ENCODE measurements at places on chromosomes 7 and 10.

DNA sequence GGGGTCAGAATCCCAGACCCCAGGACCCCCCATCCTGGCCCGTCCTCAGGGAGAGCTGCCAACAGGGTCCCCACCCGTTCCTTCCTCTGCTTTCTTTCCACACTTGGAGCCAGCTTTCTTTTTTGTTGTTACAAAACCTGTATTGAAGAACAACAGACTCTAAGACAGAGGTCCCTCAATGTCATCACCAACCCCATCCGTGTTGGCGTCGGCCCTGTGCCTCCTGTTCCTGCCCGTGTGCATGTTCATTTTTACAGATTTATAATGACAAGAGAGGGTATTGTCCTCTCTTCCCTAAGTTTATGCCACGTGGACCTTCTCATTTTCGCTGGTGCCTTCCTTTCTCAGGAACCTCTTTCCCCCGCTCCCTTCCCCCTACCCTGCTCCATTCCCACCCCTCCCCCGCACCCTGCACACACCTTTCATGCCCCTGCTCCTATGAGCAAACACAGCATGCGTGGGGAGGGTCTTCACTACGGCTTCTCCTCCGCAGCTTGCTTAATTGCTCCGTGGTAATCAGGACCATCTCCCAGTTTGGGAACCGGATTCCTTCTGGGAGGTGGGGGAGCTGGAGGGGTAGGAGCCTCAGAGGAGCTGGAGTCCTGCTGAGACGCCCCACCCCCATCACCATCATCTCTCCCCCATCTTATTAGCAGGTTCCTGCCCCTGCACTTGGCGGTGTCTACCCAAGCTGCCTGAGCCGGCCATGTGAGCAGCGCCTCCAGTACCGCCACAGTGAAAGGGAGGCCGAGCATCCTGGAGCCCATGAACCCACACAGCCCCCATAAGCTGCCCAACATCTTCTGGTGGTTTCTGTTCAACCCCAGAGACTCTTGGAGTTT is 88.0 kb upstream of the INSIG1 start:
- DNase-seq = no peak

DNA sequence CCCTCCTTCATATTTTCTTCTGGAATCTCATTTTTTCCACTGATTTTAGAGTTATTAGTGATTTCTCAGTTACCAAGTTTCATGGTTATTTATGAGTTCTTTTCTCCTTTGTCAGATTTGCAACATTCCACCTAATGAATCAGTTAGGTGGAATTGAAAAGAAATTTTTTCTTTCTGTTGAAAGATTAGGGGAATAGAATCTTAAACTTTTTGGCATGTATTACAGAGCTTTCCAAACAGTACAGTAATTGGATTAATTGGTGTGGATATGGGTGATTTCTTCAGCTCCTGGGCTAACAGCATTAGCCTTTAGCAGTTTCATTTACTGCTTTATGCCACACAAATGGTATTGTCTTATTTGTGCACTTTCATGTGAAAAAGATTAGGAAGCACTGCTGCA is 17.0 kb downstream of the STAM start:
- no peak for DNase-seq

- no peak for DNase-seq
Measured at GRCh38 chr7:40506158-40506557, 371.4 kb downstream of the SUGCT start.

- no peak for DNase-seq
Measured at GRCh38 chr10:13347043-13347499, 1.0 kb downstream of the SEPHS1 start.

GRCh38 chr10:132925071-132925561 is 17.3 kb downstream of the CFAP46 start:
- no peak for DNase-seq

GRCh38 chr10:6936931-6937330 is 356.9 kb upstream of the PRKCQ start:
- no peak for DNase-seq

- DNase-seq = no peak
Measured at GRCh38 chr7:45597286-45597984, 23.3 kb downstream of the ADCY1 start.

- DNase-seq = no peak
Measured at GRCh38 chr7:30468791-30469190, 9.8 kb downstream of the NOD1 start.

DNA sequence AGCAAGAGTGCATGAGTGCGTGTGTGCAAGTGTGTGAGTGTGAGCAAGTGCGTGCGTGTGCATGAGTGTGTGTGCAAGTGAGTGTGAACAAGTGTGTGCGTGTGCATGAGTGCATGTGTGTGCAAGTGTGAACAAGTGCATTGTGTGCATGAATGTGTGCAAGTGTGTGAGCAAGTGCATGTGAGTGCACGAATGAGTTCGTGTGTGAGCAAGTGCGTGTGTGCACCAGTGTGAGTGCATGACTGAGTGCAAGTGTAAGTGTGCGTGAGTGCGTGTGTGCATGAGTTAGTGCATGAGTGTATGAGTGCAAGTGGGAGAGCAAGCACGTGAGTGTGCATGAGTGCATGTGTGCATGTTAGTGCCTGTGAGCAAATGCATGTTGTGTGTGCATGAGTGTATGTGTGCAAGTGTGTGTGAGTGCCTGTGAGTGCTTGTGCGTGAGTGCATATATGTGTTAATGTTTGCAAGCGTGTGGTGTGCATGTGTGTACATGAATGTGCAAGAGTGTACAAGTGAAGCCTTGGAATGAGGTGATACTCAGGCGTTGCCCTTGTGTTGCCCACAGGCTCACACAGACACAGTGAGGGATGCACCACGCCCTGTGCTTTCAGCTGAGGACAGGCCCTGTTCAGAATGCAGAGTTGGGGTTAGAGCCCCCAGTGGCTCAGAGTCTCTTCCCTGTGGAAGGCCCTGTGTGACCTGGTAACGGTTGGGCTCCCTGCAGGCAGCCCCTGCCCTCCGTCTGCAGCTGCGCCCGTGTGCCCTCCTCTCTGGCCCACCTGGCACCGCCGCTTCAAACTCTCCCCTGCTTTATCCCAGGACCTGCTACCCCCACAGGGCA is 97.1 kb downstream of the NKX6-2 start:
- no peak for DNase-seq

DNA sequence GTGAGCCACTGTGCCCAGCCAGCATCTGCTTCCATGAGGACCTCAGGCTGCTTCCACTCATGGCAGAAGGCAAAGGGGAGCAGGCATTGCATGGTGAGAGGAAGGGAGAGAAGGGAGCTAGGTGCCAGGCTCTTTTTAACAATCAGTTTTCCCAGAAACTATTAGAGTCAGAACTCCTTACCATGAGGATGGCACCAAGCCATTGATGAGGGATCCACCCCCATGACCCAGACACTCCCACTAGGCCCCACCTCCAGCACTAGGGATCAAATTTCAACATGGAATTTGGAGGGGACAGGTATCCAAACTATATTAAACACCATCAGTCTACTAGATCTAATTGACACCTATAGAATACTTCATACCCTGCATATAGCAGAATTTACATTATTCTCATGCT is 14.2 kb upstream of the MCM10 start:
- no peak for DNase-seq

GRCh38 chr10:53569455-53569854 is 796.9 kb upstream of the MBL2 start:
- no peak for DNase-seq

DNA sequence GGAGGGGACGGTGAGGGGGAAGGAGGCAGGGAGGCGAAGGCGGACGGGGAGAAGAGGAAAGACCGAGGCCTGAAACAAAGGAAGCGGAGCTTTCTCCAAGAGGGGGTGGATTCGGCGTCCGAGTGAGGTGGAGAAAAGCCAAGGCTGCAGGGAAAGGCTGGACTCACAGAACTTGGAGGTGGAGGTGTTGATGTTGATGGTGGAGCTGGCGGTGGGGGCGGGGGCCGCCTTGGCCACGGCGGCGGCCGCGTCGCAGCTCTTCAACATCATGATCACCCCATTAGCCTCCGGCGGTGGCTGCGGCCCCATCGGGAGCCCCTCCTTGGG is 578 bp downstream of the CACUL1 start:
- peak; percentile 34 for DNase-seq

GRCh38 chr7:80128918-80129317 is 5.7 kb upstream of the GNAI1 start:
- DNase-seq = no peak

DNA sequence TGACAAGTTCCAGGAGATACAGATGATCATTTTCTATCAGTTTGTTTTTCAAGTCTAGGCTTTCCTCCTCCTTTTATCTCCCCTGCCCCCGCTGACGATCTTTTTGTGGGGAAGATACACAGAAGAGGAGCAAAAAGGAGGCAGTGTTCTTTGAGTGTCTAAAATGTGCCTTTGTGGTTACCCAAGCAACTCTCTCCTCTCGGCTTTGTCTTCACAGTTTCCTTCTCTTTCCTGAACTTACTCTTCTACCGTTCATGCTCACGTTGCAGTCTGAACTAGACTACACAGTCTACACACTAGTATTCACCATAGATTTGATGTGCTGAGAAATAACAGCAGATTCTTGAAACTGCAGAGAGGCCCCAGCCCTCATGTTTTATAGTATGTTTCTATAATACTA is 23.6 kb downstream of the CEP41 start:
- no peak for DNase-seq

GRCh38 chr7:85593355-85593754 is 406.5 kb upstream of the SEMA3D start:
- no peak for DNase-seq

DNA sequence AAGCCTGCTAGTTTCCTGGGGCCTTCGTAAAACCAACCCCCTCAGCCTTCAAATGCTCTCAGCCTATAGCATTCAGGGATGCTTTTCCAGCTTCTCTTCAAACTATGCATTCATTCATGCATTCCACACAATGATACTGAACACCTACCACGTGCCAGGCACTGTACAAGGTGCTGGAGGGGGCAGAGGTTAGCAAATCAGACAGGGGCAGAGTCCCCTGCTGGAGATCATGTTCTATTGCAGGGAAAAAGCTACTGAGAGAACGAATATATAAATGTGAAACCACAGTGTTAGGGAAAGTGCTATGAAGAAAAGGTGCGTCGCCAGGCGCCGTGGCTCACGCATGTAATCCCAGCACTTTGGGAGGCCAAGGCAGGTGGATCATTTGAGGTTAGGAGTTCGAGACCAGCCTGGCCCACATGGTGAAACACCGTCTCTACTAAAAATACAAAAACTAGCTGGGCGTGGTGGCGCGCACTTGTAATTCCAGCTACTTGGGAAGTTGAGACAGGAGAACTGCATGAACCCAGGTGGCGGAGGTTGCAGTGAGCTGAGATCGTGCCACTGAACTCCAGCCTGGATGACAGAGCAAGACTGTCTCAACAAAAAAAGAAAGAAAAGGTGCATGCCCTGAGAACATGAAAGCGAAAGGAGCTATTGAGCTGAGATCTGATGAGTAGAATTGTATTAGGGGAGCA is 64.6 kb upstream of the CALN1 start:
- DNase-seq = no peak

- DNase-seq = no peak
Measured at GRCh38 chr7:2997014-2997413, 46.7 kb downstream of the CARD11 start.

- DNase-seq = no peak
Measured at GRCh38 chr7:105014693-105015389, 836 bp downstream of the KMT2E start.

DNA sequence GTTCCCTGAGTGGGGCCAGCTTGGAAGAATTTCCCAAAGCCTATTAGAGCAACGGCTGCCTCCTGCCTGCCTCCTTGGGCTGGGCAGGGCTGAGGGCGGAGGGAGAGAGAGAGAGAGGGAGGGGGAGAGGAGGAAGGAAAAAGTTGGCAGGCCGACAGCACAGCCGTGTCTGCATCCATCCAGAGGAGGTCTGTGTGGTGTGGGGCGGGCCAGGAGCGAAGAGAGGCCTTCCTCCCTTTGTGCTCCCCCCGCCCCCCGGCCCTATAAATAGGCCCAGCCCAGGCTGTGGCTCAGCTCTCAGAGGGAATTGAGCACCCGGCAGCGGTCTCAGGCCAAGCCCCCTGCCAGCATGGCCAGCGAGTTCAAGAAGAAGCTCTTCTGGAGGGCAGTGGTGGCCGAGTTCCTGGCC is at the start of gene AQP1:
AQP1 (plus strand) TSS at position 293 of the 409 bp plus-strand sequence; CDS start at position 350, 57 bp downstream.
- DNase-seq = no peak

GRCh38 chr10:5811387-5811821 is 1.8 kb downstream of the GDI2 start:
- no peak for DNase-seq

- no peak for DNase-seq
Measured at GRCh38 chr10:114009281-114009996, 34.2 kb upstream of the ADRB1 start.

DNA sequence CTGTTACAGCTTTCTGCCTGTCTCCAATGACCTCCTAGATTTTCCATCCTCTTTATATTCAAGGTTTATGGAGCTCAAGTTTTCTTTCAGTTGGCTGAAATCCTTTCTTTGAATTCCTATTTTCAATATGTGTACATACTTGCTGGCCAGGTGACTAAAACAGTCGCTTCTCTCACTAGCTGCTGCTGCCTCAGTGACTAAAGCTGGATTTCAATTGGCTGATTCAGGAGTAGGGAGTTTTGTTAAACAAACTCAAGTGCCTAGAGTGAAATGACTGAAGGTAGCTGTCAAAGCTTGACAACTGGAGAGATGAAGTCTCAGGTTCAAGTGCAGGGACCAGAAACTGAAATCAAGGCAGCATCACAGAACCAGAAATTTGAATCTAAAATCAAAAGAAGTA is 6.7 kb upstream of the POLR1F start:
- DNase-seq = no peak

- peak; percentile 18 for DNase-seq
Measured at GRCh38 chr7:157394246-157395191, 57.7 kb downstream of the DNAJB6 start.

DNA sequence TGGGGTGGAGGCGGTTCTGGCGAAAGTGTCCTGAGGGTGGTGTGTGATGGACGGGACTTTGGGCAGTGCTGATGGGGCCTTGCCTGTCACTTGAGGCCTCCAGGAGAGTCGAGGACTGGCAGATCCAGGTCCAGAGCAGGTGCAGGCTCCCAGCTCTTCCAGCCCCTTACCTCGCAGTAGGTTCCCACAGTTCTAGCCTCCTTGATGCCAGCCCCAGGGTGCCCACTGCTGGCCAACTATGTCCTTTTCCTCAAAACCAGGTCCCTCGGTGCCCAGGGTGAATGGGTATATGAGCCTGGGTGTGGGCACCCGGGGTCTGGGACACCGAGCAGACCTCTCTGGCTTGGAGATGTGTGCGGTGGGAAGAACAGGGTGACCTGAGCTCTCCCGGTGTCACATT is 8.3 kb downstream of the FAM20C start:
- no peak for DNase-seq

DNA sequence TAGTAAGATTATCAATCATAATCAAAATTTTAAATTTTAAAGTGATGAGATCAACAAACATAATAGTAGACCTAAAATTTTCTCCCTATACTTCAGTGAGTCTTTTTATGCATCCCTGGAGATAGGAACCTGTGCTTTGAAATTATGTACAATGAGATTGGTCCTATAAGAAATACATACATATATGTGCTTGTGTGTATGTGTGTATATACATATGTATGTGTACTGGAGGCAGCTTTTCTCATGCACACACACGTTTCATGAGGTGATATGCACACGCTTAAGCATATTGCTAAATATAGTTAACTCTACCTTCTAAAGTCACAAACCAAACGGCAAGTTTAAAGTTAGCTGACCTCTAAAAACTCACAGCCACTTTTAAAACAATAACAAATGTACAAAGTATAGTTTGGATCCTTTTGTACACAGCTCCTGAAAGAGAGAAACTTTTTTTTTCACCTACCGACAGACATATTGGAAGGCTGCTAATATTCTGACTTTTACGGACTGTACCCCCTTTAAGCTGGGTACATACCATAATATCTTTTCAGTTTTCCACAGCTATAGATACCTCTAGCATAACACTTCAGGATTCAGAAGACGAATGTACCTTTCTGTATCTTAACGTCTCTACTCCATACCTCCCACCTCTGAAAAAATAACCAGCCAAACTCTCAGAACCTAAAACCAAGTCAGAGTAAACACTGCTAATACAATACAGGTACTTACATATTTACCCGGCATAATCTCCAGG is 3.3 kb downstream of the ITGB1 start:
- DNase-seq = no peak
